ENCODE measurements at places on chromosomes 2 and 18. TPM values are rescaled to one million over a fixed set of nuclear protein-coding genes. Genes with fewer than 3 reads are reported as not detected.

DNA sequence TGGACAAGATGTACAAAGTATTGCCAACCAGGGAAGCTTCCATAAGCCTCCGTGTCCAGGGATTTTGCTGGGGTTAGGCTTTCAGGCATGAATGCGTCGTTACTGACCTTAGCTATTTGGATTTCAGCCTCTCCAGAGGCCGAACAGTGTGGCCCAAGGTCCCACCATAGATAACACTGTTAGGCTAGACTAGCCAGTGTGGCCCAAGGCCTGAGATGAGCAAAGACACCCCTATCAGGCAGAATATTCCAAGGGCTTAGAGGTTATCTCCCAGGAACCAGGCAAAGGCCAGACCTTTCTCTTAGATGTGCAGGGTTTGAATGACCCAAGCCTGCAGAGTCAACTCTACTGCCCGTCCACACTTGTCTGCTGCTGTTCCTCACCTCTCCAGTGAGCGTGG is 131.7 kb upstream of the NDUFV2 start:
- H3K27ac ChIP-seq = no peak overlapping the region
- H3K27me3 ChIP-seq = no peaks in the 10 kb centered on the region
- H3K4me1 ChIP-seq = no peaks in the 10 kb centered on the region
- DNase-seq = no peak

DNA sequence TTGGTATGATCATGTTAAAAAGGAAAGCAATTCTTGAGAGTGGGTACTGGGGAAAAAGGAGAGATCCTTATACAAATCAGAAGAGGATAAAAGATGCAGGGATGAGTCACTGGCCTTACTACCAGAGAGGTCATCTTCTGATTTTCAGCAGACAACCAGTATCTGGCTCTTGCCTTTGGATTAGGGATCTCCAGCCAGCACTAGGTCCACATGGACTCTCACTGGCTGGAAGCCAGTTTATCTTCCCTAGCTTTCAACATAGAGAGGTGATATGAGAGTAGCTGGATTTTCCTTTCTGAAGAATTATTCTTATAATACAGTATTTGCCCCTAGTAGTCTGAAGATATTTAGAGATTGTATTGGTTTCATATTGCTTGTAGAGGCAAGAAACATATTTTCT is 30.2 kb downstream of the CERKL start:
- H3K27me3 ChIP-seq = no peaks in the 10 kb centered on the region
- DNase-seq = no peak
- H3K4me3 ChIP-seq = no peak overlapping the region
- H3K36me3 ChIP-seq = no peaks in the 10 kb centered on the region
- no peaks in the 10 kb centered on the region for H3K4me1 ChIP-seq

The PAX3 gene
- not detected for total RNA-seq

DNA sequence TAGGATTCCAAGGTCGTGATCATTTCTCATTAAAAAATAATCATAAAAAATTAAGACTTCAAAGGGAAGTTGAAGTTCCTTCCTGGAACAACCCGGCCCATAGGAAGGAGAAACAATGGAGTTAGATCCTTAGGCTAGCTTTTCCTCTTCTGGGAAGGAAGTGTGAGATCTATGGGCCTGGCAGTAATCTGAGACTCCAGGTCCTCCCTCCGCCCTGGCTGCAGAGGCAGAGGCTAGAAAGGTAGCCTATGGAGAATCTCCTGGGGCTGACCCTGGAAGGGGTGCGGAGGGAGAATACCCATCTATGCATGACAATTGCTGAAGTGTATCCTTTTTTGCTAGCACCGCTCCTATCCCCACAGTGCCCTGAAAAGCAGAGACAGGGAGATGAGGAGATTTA is 37.9 kb downstream of the TRIB2 start:
- H3K27ac ChIP-seq = no peak overlapping the region
- no peak for DNase-seq
- H3K36me3 ChIP-seq = no peaks in the 10 kb centered on the region
- H3K27me3 ChIP-seq = no peaks in the 10 kb centered on the region
- peaks cover 8% of the 10 kb centered on the region for H3K4me1 ChIP-seq

GRCh38 chr2:109415581-109416013 is 198.2 kb downstream of the SEPTIN10 start:
- no peak overlapping the region for H3K27ac ChIP-seq
- H3K4me3 ChIP-seq = no peak overlapping the region
- DNase-seq = no peak
- no peaks in the 10 kb centered on the region for H3K36me3 ChIP-seq

The CD8B2 gene
- not detected for total RNA-seq

The SNORC gene
- 14.0 TPM for total RNA-seq

DNA sequence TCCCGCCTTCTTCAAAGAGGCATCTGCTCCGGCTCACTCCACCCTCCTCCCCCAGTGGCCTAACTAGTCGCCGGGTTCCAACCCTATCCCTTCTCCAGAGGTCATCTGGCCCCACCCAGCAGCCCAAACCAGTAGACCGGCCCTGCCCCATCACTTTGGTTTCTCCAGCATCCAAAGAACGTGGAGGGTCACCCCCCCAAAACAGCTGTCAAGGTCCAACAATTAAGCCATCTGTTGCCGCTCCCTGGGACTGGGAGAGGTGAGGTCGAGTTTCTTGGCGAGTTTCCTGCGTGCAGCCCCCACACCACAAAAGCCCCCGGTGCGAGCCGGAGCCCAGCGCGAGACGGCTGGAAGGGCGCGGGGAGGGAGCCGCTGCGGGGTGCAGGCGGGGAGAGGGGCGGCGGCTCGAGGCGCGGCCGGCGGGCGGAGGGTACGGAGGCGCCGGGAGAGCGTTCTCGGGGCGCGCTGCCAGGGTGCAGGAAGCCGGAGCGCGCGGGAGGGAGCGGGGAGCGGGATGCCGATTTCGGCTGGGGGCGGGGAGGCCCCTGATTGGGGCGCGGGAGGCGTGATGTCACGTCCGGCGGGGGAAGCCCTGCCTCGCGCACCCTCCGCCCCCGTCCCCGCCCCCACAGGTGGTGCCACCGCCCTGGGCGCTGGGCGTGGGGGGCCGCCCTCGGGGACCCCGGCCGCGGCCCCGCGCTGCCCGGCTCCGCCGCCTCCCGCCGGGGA is 571 bp upstream of the GPC1 start:
- peaks cover 57% of the 10 kb centered on the region for H3K4me1 ChIP-seq
- no peaks in the 10 kb centered on the region for H3K27me3 ChIP-seq

DNA sequence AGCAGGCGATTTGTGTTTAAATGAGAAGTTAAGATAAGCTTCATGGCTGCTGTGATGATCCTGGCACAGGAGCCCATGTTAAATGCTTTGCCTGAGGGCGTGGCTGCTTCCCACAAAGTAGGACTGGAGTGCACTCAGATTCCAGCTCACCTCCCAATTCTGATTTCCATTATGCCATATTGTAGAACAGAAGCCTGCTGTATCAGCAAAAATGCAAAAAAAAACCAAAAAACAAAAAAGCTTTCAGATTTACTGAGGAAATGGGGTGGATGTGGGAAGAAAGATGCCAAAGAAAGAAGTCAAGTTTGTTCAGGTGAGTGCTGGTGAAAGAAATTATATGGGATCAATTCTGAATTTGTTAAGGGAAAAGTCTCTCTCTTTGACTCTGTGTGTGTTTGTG is 610.4 kb upstream of the NETO1 start:
- no peak overlapping the region for H3K27ac ChIP-seq
- H3K36me3 ChIP-seq = no peaks in the 10 kb centered on the region
- H3K4me1 ChIP-seq = no peaks in the 10 kb centered on the region
- DNase-seq = no peak
- no peak overlapping the region for H3K4me3 ChIP-seq
- no peaks in the 10 kb centered on the region for H3K27me3 ChIP-seq

The HAT1 gene
- total RNA-seq = 72.6 TPM

The TDRD15 gene
- total RNA-seq = not detected
